NCI-H1436 treated with DMSO at 0.1 percent for 48 hours (cell line): ENCODE measurements at places on chromosomes 2 and 18.

DNA sequence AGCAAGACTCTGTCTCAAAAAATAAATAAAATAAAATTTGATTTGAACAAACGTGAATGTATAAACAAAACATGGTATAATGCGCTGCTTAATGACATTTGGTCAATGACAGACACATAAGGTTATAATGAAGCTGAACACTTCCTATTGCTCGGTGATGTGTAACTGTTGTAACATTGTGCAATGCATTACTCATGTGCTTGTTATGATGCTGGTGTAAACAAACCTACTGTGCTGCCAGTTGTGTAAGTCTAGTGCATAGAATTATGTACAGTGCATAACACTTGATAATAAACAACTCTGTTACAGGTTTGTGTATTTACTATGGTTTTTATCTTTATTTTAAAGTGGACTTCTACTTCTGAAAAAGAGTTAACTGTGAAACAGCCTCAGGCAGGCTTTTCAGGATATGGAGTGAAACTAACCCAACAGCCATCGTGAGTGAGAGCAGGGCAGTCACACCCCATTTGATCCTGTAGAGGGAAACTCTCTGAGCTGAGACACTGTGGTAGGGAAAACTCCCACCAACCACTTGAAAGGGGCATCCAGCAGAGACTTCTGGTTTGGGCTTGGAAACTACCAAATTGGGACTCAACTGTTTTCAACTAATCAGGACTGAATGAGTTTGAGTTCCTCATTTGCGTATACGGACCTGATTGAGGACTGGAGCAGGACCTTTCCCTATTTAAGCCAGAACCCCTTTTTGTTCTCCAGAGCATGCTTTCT, 8.7 kb upstream of the RPRD1A start:
- DNase-seq = no peak

- peak; percentile 75 for DNase-seq
Observed at GRCh38 chr2:141766225-141766624, 364.6 kb downstream of the LRP1B start.

DNA sequence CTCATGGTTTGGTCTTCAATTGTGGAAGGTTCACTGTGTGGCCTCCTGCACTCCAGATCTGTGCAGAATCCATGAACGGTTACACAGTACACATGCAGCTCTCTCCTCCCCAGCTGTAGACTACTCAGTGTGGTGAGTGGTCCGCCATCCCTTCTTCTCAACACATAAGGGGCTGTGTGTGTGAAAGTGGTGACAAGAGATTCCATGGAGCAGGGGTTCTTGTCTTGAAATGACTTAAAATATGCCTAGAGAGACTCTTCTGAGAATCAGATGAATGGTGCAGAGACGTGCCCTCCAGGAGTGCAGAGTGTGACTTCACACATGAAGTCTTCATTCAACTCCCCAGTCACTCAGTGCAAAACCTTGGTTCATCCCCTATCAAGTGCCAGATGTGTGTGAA, 151.0 kb upstream of the COPS8 start:
- no peak for DNase-seq

- no peak for DNase-seq
Observed at GRCh38 chr2:54386585-54386984, 69.5 kb upstream of the SPTBN1 start.

DNA sequence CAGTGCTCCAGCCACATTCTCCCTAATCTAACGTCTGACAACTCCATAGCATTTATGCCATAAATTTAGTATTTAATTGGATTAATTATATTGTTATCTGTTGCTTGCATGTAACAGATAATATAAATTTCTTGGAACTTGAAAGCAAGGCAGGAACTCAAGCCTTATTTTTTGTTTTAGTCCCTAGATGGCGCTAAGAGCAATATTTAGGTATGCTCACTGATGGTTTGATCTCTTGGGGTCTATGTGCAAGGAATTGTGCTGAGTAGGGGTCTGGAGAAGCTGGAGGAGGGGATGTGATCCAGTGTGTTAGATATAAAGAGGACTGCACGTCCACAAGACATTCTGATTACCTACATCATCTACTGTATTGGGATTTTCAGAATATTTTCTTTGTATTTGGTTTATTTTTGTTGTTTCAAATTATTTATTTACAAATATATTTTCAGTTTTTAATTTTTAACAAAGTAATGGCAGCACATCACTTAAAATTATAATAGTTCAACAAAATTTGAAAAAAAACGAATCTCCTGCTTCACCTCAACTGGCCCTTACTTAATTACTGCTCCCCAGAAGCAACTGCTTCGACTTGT, 32.8 kb downstream of the KATNAL2 start:
- DNase-seq = peak; percentile 24

- no peak for DNase-seq
Observed at GRCh38 chr2:69111076-69111475, 98.1 kb downstream of the ANTXR1 start.

GRCh38 chr2:152155209-152155608, 20.4 kb downstream of the STAM2 start:
- no peak for DNase-seq

DNA sequence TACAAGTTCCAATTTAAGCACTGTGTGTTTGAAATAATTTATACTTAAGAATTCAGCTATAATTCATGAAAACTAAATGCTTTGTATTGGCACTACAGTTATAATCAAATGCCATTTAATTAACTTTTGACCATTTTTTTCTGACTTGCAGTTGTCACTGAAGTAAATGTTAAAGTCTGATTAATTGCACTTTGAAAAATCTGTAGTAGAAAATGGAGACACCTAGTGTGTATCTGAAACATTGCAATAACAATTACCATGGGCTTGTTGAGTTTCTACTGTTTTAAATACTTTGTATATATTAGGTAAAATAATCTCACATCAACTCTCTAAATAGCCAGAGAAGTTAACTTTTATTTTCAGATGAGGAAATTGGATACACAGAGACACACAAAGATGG, 458.6 kb upstream of the FSIP2 start:
- DNase-seq = no peak

DNA sequence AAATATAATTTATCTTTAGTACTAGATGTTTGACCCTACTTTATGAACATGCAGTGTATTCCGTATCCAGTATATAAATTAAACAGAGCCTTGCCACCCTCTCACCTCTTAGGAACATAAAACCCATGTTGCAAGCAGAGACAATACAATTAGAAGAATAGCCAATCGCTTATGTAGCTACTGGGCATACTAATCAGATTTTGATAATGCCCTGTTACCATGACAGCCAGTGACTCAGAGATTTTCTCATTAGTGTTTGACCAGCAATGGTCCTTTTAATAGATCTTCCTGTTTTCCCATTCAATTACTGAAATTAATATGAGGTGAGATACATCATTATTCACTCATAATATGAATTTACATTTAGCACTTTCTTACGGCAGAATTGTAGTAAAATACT, 547.3 kb upstream of the VWC2L start:
- no peak for DNase-seq

- no peak for DNase-seq
Observed at GRCh38 chr18:23825496-23825895, 136.2 kb downstream of the LAMA3 start.

DNA sequence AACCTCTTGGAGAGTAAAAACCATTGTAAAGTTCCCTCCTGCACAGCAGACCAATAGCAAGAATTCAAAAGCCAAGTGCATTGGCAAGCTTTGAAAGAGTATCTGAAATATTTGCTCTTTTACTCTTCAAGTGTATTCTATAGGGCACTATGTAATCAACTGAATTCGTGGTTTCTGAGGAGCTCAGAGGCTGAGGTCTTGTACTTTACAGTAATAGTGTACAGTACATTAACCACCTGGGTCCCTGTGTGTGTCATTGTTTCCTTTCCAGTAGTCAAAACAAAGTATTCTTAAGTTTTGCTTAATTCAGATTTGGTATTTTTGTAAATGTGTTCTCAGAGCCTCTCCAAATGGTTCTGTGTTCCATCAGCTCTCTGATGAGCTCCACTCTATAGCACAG, 769.7 kb downstream of the LRRTM4 start:
- DNase-seq = no peak

- DNase-seq = no peak
Observed at GRCh38 chr2:116435648-116436047, 1378.8 kb upstream of the DDX18 start.

- no peak for DNase-seq
Observed at GRCh38 chr18:41700416-41700815, 254.6 kb upstream of the PIK3C3 start.

GRCh38 chr2:195805283-195805976, 148.4 kb downstream of the SLC39A10 start:
- DNase-seq = no peak

DNA sequence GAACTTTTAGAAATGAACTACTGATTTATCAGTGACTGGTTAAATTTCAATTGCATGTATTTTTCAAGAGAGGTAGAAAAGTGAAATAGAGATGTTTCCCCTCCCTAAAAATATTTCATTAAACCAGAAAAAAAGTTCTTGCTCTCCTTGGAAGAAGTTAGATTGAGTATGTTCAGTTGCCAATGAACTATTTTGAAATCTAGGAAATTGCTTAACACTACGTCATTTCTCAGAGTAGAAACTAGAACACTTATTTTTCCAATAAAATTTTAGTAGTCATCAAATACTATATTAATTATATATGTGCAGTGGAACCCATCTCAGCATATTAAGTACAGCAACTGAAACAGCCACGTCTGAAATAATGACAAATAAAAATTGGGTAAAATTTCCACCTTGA, 51.8 kb upstream of the STAT1 start:
- DNase-seq = no peak

DNA sequence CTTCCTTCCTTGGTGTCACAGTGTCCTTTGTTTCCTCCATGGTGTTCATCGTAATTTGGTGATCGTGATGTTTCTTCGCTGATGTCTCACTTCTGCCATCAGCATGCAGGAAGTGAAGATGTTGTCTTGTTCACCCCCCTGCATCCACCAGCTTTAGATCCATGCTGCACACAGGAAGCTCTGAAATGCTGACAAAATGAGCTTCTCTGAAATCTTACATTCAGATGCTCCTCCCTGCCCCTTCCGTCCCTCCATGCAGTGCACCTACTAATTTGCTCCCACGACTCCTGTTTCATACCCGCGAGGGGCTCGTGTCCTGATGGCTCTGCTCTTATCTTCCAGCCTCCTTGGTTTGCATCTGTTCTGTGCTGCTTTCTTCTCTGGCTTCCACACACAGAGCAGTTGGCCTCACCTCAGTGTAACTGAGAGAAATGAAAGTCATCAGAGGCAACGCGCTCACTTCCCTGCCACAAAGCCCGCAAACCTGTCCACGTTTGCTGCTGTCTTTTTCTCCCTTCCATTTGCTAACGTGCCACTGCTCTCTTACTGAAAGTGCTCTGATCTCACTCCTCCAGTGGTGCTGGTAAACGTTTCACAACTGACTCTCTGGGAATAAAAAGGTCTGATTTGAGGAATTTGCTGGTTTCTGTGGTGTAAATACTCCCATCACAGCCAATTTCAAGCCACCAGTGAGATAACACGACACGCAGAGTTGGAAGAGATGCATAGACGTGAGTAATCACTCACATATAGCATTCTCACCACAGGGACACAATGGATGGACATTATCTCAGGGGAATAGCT, 41.0 kb upstream of the MGAT4A start:
- no peak for DNase-seq

DNA sequence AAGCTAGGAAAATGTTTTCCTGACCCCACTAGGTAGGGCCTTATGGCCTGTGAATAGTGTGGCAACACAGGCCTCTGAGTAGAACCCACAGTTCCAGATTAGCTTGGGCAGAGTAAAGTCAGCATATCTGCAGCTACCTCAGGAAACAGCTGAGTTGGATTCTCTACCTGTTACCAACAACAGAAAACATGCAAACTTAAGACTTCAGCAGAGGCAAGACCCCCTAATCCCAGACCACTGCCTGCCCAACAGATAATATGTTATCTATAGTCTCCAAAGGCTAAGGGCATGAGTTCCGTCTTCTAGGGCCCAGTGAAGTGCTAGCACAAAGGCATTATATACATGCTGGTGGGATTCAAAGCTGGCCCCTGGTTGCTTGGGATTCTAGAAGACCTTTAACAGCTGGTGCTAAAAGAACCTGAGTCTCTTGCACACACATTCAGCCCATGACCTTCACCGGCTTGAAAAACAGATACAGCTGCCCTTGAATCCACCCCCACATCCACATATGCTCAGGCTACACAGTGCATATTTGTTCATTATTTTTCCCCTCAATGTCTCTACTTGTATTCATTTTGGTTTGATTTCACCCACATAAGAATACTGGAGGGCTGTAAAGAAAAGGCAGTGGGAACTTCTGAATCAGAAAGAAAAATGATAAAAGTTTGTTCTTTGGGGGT, 13.5 kb upstream of the UBXN4 start:
- DNase-seq = no peak

DNA sequence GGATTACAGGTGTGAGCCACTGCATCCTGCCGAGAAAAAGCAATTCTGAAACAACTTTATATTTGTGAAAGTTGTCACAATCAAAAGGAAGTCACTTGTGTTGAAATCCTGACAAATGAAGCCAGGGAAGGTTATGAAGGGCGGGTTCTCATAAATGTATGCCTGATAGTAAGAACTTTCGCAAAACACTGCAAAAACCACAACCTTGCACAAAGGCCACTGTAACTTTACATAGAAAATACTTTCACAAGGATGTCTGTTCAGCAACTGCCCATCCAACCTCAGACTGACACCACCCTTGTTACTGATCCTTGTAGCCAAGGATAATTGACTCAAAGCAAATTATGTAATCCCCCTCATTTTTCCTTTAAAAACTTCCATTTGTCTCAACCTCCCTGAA, 90.6 kb downstream of the SLC4A3 start:
- DNase-seq = no peak

GRCh38 chr18:13051950-13052349, 60.8 kb downstream of the CEP192 start:
- DNase-seq = no peak

DNA sequence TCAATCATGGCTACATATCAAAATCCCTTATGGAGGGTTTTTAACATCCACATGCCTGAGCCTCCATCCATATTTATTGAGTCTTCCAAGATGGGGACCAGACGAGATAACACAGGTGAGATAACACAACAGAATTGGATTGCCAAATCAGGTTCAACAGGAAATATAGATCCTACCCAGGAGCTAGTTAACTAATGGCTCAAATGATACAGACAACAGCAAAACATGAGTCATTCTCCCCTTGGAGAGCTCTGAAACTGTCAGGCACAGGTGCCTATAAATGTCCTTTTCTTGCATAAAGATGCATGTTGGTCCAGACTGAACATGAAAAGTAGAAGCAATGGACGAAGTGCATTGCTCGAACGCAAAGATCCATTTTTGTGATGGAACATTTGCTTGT, 202.2 kb downstream of the CDH20 start:
- no peak for DNase-seq
